ENCODE measurements at places on chromosomes 3 and 15. TPM values are rescaled to one million over a fixed set of nuclear protein-coding genes. Genes with fewer than 3 reads are reported as not detected.
A peak's percentile ranks its signal among the peaks of the same experiment; 100 is the strongest.

- DNase-seq = no peak
These were observed 28.8 kb upstream of the IGSF11 start for GRCh38 chr3:119063471-119063870.

The CD80 gene
- total RNA-seq = not detected

GRCh38 chr3:159859836-159860235 lies 128.8 kb upstream of the IL12A start:
- no peak for DNase-seq

The GABRA5 gene
- total RNA-seq = not detected

DNA sequence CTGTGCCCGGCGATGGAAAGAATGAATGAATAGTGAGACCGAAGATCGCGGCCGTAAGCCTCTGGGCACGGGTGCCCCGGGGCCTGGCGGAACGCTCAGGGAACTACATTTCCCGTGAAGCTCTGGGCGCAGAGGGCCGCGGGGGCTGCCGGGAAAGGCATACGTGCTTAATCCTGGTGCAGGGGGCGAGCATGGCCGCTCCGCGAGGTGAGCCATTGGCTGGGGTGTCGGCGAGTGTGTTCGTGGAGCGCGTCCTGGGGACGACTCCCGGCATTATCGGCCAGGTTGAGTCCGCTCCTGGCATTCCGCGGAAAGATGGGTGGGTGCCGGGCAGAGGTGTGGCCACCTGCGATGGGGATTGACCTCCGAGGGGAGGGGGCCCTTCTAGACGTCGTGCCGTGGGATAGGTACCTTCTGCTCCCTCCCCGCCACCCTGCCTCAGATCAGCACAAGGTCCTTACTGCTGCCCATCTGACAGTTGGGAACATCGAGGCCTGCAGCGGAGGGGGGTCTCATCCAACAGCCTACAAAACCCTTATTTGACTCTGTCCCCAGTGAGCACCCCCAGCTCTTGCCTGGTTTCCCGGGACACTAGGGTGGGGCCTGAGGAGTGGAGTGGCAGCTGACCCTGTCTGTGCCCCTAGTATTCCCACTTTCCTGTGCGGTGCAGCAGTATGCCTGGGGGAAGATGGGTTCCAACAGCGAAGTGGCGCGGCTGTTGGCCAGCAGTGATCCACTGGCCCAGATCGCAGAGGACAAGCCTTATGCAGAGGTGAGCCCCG lies at the start of gene MPI:
Gene MPI, plus strand, starts transcription at position 160 of the 782 bp plus-strand sequence. Its CDS starts 32 bp downstream, at position 192.
- DNase-seq = peak; percentile 92

GRCh38 chr3:60698117-60698516 lies 553.1 kb downstream of the FHIT start:
- no peak for DNase-seq

The SEMA4B gene
- total RNA-seq = 23.3 TPM

The AADACL2 gene
- not detected for total RNA-seq

- no peak for DNase-seq
These were observed 307.1 kb downstream of the IL20RB start for GRCh38 chr3:137264843-137265330.

DNA sequence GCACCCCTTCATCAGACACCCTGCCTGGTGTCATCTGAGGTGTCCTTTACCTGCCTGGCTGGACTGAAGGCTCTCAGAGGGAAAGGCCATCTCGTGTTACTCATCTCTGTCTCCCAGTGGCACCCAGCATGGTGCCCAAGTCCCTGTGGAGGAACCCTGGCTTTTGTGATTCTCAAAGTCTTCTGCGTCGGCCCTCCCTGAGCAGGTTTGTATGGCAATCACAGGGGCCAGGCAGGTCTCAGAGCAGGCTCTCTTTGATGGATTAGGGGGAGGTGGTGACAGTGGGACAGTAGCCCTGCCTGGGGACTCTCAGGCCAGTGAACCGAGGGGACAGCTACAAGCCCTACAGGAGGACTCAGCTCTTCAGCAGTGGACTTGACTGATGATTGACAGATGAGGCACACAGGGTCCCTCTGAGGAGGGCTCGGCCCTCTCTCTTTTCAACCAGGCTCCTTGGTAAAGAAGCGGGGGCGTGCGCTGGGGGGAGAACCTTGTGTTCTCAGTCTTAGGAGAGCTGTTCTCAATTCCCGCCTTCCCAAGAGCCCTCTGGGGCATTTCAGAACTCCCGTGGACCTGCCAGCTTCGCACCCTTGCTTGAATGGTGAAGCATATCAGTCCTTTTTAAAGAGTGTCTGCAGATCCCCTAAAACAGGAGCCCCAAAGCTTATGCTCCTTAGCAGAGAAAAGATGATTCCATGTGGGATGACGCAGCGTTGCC lies 108.3 kb downstream of the VGLL4 start:
- no peak for DNase-seq

DNA sequence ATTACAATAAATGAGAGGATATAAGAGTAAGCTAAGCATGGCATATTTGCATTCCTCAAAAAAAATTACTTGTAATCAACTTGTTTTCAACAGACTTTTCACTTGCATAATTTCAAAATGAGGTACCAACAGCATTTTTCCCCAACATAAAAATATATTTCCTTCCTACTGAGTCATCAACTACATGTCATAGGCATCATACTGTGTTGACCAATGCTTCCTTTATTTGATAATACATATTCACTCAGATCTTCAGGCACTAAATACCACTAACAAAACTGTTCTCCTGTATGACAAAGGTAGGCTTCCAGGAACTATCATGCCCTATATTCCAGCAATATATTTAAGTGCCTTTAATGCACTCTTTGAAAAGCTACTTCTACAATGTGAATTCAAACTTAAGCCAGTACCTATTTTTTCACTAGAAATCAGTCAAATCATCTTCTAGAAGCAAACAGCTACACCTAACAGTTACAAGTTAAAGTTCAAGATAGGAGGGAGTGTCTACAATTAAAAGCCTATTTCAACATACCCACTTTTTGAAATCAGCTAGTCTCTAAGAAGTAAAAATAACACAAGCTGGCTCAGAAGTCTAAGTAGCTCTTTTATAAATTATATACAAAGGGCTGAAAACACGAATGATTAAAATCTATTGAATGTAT lies 11.3 kb downstream of the ADAM10 start:
- DNase-seq = no peak

GRCh38 chr3:170226426-170226960 lies 4.3 kb downstream of the PRKCI start:
- DNase-seq = no peak

- no peak for DNase-seq
These were observed 409.0 kb downstream of the OTOL1 start for GRCh38 chr3:161905520-161906132.

DNA sequence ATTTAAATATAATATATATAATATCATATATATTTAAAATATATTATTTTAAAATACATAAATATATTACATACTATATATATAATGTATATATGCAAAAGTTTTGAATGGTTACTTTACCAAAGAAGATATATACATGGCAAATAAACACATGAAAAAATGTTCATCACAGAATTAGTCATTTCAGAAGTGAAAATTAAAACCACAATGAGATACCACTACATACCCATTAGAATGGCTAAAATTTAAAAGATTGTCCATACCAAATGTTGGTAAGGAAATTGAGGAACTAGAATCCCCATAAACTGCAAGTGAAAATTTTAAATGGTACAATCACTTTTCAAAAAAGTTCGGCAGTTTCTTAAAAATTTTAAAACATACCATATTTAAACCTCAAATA lies 23.6 kb upstream of the COL8A1 start:
- no peak for DNase-seq

GRCh38 chr15:28265334-28266019 lies 56.5 kb downstream of the HERC2 start:
- DNase-seq = no peak

DNA sequence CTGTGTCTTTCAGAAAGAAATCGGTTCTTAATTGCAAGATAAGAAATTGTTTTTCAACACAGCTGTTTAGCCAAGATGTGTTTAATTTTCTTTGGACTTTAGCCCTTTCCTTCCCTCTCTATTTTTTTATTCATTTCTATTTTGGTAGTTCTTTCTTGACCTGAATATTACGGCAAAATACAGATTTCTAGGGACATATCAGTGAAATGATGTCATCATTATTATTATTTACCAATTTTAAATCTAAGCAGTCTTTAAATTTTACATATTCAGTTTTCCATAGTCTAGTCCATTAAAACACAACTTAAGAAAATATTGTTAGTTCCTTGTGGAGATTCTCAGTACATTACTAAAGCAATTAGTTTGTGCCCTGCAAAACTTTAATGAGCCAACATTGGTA lies 104.3 kb downstream of the MAP2K5 start:
- no peak for DNase-seq

The GP5 gene
- total RNA-seq = 0.10 TPM

The PTH1R gene
- total RNA-seq = 12.9 TPM

The FBXL22 gene
- 0.48 TPM for total RNA-seq

- no peak for DNase-seq
These were observed 98.2 kb downstream of the TMEM108 start for GRCh38 chr3:133136114-133137041.

The TGM5 gene
- total RNA-seq = not detected

The ALS2CL gene
- total RNA-seq = 0.99 TPM

The PROK2 gene
- not detected for total RNA-seq

The CCDC54 gene
- not detected for total RNA-seq

DNA sequence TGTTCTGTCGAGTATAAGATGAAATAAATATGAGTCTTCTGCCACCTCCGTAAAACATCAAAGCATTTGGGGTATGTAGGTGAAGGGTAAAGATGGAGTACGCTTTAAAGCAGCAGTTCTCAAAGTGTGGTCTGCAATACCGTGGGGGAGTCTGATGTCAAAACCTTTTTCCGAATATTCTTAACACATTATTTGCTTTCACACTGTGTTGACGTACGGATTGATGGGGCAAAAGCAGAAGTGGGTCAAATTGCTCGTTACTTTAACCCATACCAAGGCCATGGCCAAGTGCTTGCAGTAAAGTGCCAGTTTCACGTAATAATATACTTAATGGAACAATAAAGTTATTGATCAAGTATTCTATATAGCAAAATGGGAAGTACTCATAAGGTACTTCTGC lies 36.3 kb downstream of the PAK2 start:
- DNase-seq = no peak

- DNase-seq = no peak
These were observed 70.9 kb downstream of the DCUN1D1 start for GRCh38 chr3:182909318-182910040.

DNA sequence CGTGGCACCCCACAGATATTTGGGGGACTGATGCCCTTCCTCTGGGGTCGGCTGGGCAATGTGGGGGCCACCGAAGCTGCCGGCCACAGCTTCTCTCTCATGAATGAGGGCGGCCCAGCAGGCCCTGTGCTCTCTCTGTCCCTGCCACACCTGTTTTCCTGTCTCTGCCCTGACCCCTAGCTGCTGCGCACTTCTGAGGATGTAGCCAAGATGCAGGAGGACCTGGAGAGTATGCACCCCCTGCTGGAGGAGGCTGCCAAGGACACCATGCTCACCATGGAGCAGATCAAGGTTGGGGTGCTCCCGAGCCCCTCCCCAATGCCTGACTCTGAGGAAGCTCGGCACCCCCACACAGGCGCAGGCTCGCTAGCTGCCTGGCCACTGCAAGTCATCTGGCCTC lies 59.7 kb downstream of the SEMA3G start:
- DNase-seq = no peak

The BFSP2 gene
- total RNA-seq = not detected

The EFL1 gene
- total RNA-seq = 15.8 TPM

The HCLS1 gene
- total RNA-seq = not detected

DNA sequence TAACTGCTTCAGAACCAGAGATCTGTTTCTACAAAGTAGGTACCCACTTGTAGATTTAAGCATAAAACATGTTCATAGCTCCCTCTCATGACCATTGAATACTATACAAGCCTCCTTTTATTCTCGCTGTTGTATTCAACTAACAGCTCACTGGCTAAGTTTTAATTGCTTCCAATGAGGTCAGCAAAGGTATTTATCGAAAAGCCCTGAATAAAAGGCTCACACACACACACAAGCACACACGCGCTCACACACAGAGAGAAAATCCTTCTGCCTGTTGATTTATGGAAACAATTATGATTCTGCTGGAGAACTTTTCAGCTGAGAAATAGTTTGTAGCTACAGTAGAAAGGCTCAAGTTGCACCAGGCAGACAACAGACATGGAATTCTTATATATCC lies at the start of gene FGF7:
Gene FGF7, plus strand, starts transcription at position 222 of the 400 bp plus-strand sequence. CDS start 1,056 bp downstream, outside the sequence.
- no peak for DNase-seq

The NOP10 gene
- total RNA-seq = 200 TPM

Measured in osteocyte (in vitro differentiated cells).